Breast epithelium (tissue), 4 donors: ENCODE measurements at places on chromosomes 4 and X.

DNA sequence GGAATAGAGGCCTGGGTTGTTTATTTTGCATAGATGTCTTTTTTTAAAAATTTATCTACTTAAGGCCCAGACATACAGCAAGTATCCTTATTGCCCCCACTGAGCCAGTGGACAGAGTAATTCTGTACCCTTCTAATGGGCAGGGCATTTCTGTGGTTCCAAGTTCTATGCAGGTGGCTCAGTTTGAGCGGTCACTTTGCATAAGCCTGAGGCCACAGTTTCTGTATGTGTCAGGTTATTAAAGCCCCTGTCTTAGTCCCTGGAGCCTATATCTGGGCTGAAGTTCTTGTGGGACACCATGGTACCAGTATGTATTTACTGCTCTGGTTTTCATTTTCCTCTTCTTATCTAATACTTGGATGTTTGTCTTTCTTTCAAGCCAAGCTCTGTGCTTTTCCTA lies 168.8 kb downstream of the MID1IP1 start:
- no peak overlapping the region for H3K4me3 ChIP-seq
- DNase-seq, result no peak
- no peaks in the 10 kb centered on the region for H3K4me1 ChIP-seq
- H3K36me3 ChIP-seq, result no peaks in the 10 kb centered on the region
- H3K27ac ChIP-seq, result no peak overlapping the region
- H3K27me3 ChIP-seq, result peaks cover 31% of the 10 kb centered on the region

DNA sequence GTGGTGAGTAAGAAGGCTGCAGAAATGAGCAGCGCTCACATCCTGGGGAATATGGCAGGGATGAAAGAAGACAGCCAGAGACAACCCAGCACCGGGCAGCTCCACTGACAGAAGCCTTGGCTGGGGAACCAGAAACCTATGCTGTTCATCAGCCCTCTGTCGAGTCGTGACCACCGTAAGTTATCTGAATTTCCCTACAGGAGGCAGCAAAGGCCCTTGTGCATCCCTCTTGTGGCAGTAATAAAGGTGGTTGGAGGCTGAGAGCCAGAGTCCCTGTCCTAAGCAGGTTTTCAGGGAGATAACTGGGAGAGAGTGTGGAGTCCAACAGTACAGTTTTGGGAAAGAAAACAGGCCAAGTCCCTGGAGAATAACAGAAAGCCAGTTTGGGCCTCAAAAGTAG lies 194.0 kb upstream of the BOD1L1 start:
- no peaks in the 10 kb centered on the region for H3K36me3 ChIP-seq
- no peaks in the 10 kb centered on the region for H3K27me3 ChIP-seq
- no peaks in the 10 kb centered on the region for H3K4me1 ChIP-seq

- no peaks in the 10 kb centered on the region for H3K4me1 ChIP-seq
- no peak overlapping the region for H3K4me3 ChIP-seq
- no peak overlapping the region for H3K27ac ChIP-seq
- DNase-seq, result no peak
Measured at GRCh38 chr4:149136951-149137620, 678.6 kb downstream of the IQCM start.

DNA sequence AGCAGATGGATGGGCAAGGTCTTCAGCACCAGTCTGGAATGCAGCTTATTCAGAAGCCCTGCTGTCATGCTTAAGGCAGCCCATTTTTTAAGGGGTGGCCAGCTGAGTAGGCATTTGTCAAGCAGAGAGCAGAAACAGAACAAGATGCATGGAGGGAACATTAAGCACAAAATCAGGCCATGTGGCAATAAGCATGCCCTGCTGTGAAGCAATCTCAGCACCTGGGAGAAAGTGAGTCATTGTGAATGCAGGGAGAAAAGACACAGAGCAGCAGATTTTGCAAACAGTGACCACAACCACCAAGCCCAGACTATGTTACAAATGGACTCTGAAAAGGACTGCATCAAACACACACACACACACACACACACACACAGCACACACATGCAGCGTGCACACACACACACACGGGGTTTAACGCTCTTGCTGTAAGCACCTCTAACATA lies 94.1 kb upstream of the GALNT7 start:
- H3K4me3 ChIP-seq, result no peak overlapping the region
- no peaks in the 10 kb centered on the region for H3K27me3 ChIP-seq
- no peaks in the 10 kb centered on the region for H3K36me3 ChIP-seq
- no peak overlapping the region for H3K27ac ChIP-seq

- H3K4me3 ChIP-seq, result no peak overlapping the region
- H3K27me3 ChIP-seq, result no peaks in the 10 kb centered on the region
- no peak for DNase-seq
- H3K36me3 ChIP-seq, result no peaks in the 10 kb centered on the region
- no peaks in the 10 kb centered on the region for H3K4me1 ChIP-seq
Measured at GRCh38 chr4:45668128-45668527, 455.7 kb downstream of the GABRG1 start.

DNA sequence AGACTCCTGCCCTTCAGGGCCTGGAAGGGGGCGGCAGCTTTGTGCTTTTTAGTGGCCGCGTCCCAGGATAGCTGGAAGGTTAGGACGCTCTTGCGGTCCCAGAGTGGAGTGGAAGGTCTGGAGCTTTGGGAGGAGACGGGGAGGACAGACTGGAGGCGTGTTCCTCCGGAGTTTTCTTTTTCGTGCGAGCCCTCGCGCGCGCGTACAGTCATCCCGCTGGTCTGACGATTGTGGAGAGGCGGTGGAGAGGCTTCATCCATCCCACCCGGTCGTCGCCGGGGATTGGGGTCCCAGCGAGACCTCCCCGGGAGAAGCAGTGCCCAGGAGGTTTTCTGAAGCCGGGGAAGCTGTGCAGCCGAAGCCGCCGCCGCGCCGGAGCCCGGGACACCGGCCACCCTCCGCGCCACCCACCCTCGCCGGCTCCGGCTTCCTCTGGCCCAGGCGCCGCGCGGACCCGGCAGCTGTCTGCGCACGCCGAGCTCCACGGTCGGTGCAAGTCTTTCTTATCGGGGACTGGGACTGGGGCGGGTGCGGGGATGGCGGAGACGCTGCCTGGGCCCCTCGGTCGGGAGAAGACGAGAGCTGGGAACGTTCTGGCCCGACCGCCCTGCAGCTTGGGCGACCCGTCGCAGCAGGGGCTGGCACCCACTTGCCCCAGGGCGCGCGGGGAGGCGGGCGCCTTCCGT lies at the start of gene EDNRA:
TSS of gene EDNRA (plus strand) at position 207 of the 686 bp plus-strand sequence. CDS start 4,585 bp downstream, outside the sequence.
- H3K36me3 ChIP-seq, result no peaks in the 10 kb centered on the region
- H3K27me3 ChIP-seq, result no peaks in the 10 kb centered on the region
- peak within 1 kb of the TSS; percentile 43 for H3K4me3 ChIP-seq

GRCh38 chr4:46730075-46730474 lies 179.0 kb downstream of the COX7B2 start:
- no peak overlapping the region for H3K4me3 ChIP-seq
- no peaks in the 10 kb centered on the region for H3K36me3 ChIP-seq
- no peak for DNase-seq
- H3K27ac ChIP-seq, result no peak overlapping the region

DNA sequence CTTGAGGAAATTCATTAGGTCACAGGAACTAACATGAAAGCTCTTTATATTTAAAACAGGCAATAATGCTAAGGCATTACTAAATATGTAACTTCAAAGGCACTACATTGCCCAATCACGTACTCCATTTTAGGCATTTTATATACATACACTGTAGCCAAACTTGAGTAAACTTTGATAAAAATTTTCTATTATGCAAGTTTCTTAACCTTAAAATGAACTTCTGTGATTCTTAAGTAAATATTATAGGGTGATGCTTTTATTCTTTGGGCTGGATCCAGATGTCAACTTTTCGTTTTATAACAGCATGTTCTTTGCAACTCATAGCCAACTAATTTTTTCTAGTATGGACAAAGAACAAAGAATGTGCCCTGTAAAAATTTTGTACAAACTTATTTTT lies 28.3 kb upstream of the MAP9 start:
- no peak overlapping the region for H3K4me3 ChIP-seq
- no peaks in the 10 kb centered on the region for H3K27me3 ChIP-seq
- DNase-seq, result no peak
- no peaks in the 10 kb centered on the region for H3K4me1 ChIP-seq
- H3K36me3 ChIP-seq, result no peaks in the 10 kb centered on the region
- H3K27ac ChIP-seq, result no peak overlapping the region

DNA sequence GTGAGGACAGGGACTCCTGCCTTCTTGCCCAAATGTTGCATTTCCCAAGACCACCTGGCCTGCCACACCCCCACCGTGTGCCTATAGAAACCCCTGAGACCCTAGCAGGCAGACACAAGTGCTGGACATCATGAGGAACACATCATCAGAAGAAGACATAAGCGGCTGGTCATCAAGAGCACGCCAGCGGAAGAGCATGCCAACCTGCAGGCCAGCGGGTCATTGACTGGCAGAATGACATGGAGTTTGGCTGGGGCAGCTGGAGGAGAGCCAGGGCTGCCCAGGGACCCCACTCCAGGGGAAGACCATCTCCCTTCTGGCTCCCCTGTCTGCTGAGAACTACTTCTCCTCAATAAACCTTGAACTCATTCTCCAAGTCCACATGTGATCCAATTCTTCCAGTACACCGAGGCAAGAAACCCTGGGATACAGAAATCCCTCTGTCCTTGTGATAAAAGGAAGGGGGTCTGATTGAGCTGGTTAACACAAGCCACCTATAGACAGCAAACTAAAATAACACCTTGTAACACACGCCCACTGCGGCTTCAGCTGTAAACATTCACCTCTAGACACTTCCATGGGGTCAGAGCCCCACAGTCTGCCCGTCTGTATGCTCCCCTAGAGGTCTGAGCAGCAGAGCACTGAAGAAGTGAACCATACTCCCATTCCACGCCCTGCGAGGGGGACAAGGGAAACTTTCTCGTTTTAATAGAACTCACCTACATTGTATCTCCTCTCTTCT lies 164.8 kb upstream of the EMCN start:
- no peak for DNase-seq
- no peaks in the 10 kb centered on the region for H3K4me1 ChIP-seq
- no peaks in the 10 kb centered on the region for H3K27me3 ChIP-seq
- H3K27ac ChIP-seq, result no peak overlapping the region

GRCh38 chr4:6795821-6796220 lies 13.3 kb downstream of the KIAA0232 start:
- no peaks in the 10 kb centered on the region for H3K36me3 ChIP-seq
- H3K27me3 ChIP-seq, result no peaks in the 10 kb centered on the region
- H3K4me3 ChIP-seq, result no peak overlapping the region
